ENCODE measurements at places on chromosomes 3 and 15.

DNA sequence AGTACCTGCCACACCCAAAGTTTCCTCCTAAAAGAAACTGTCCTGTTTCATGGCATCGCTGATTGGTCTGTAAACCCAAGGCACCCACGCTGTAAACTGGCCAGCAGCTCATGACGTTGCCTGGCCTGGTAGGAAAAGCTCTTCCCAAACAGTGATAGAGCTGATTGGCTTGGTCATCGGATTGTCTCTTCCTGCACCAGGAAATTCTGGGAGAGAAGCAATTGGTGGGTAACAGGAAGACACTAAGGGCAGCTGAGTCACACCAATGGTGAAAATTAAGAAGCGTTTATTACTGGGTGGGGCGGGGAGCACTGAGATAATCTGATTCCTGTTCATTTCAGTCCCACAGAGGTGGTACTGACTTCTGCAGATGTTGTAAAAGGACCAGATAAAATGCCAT, 31.0 kb downstream of the KLHL6 start:
- no peak for DNase-seq

DNA sequence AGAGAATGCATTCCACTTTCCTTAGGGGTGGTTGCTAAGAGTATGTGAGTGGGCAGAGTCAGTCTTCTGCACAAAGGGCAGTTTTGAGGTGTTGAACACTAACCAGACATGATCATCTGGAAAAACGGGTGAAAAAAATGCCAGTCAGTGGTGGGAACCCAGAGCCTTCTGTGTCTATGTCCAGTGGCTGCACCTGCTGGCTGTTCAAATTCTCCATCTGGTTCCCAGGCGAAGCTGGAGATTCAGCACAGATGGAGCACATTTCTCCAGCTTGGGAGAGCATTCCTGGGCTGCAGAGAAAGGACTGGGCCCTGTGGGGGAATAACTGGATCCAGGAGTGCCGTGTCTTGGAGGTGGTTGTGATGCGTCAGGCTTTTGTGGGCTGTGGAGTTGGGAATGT, 74.1 kb downstream of the TRAK1 start:
- DNase-seq = no peak

DNA sequence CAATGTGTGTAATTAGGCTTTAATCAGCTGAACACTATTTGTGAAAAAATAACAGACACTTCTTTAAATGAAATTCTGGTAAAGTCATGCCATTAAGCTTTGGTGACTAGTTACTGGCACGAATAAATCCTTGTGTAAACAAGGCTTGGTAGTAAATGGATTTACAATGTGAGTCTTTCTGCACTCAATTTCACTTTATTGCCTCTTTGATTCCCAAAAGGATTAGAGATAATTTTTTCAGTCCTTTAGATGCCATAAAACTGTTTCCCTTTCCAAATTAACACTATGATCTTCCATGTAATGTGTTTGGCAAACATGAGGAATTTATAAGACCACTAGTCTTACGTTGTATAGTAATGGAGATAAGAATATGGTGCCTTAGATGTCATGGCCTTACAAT, 339.5 kb upstream of the DNAJC19 start:
- no peak for DNase-seq

- DNase-seq = no peak
These were observed 6.4 kb downstream of the TEX9 start for GRCh38 chr15:56371495-56372147.

DNA sequence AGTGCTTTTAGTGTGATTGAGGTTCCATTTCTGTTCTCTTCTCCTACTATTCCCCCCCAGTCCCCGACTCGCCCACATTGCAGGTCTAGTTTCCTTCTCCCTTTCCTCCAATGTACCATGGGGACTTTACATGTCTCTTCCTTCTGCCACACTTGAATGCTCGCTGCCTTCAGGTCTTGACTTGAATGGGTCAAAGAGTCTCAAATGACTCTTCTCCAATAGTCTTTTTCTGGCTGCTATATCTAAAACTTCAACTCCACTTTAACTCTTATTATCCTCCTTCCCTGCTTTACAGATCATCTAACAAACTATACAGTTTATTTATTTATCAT, 213.9 kb upstream of the SLC2A2 start:
- no peak for DNase-seq
